Natural killer cell treated with Interleukin-12 subunit alpha and Interleukin-12 subunit beta and Interleukin-15 and Interleukin-18, amount 100 ng/mL, for 72 hours (primary cell): ENCODE measurements at places on chromosomes 2 and 18. TPM values are rescaled to one million over a fixed set of nuclear protein-coding genes. Genes with fewer than 3 reads are reported as not detected.

Gene OTX1
- total RNA-seq, result not detected

GRCh38 chr2:19185086-19185485 lies 173.3 kb downstream of the OSR1 start:
- DNase-seq, result no peak

GRCh38 chr2:229170916-229171315 lies 100.2 kb downstream of the PID1 start:
- no peak for DNase-seq

Gene ACMSD
- not detected for total RNA-seq

Gene CDH19
- total RNA-seq, result not detected

- DNase-seq, result no peak
Measured at GRCh38 chr18:3150274-3150673, 69.5 kb downstream of the MYOM1 start.

DNA sequence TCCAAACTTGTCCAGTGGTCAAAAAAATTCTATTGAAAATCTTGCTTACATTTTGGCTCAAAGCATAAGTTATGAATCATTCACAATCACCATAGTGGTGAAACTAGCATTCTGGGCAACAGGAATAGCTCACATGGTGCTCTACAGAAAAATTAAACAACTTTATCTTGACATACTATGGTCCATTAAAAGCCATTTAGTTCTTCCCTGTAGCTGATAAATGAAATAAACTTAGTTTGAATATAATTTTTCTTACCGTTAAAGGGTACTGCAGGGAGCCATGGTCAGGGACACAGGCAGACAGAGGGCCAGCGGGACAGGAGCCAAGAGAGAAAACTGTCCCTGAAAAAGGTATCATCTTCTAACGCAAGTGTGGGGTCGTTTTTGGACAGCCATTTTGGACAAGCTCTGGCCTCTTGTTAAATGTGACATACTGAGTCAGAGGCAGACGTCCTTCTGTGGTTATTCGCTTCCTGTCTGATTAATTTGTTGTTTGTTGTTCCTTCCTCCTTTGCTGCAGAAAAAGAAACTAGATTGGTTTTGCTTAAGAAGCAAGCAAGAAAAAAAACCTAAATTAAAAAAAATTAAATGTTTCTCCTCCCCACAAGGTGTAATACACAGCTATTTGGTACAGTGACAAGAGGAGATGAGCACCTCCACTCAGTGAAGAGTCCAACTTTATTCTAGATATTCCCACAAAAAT lies at the start of gene WIPF1:
WIPF1 (minus strand) TSS at position 460 of the 703 bp plus-strand sequence. CDS start 12,231 bp downstream, outside the sequence.
- DNase-seq, result peak; percentile 75
